ENCODE measurements at places on chromosomes 4 and X.

DNA sequence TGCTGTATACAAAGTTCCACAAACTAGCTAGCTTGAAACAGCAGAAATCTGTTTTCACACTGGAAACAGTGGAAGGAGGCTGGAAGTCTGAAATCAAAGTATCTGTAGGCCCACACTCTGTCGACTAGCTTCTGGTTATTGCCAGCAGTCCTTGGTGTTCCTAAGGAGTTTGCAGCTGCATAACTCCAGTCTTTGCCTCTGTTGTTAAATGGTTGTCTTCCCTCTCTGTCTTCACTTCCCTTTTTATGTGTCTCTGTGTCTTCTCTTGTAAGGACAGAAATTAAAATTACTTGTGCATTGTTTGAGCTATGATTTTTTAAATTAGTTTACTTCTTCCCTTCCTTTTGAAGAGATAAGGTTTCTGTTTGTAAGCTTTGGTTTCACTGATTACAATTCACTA lies 8.2 kb downstream of the MTHFD2L start:
- no peak for DNase-seq

DNA sequence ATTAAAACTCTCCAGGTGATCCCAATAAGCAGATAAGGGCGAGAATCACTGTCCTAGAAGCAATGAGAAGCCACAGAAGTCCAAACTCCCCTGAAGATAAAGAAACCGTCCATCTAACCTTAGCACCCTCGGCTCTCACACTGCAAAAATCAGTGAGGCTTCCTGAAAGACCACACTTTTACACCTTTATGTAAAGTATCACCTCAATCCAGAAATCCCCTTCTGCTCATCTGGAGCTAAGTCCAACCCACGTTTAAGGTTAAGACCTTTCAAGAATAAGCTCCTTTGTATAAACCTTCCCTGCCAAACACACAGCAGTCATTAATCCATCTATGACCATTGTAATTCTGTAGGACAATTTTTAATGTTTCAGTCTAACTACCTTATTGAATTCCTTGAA lies 41.7 kb downstream of the LIN54 start:
- DNase-seq, result no peak

GRCh38 chr4:109682875-109683274 lies 20.4 kb downstream of the CASP6 start:
- DNase-seq, result no peak

- peak; percentile 12 for DNase-seq
Observed at GRCh38 chr4:78720994-78721677, 55.0 kb upstream of the BMP2K start.

DNA sequence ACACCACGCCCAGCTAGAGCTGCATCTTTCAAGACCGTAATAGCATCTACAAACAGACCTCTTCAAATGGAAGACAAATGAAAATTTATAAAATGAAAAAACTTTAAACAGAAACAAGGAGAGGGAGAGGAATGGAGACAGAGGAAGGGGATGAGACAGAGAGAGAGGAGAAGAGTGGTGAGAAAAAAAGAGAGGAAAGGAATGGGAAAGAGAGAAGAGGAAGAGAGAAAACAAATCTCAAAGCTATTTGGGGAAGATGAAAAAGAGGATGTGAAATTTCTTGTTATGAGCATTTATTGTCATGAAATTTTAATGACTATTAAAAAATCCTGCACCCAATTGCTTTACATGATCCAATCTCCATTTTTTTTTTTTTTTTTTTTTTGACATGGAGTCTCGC lies 726.9 kb downstream of the GRID2 start:
- no peak for DNase-seq

DNA sequence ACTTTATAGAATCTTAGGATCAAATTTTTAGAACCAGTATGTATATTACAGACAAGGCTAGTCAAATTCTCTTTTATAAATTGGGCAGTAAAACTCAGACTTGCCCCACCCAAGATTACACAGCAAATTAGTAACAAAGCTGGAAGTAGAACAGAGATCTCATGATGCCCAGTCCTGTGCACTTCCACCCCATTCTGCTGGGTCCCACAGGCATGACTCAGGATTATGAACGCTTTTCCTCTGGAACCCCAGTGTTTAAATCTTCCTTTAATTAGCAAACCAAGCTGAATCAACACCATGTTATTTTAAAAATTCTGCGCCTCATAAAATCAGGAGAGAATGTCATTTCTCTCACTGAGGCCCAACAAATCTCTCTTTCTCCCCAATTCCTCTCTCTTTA lies 1.5 kb upstream of the IL13RA2 start:
- DNase-seq, result no peak

GRCh38 chr4:137960371-137961050 lies 281.6 kb downstream of the SLC7A11 start:
- DNase-seq, result no peak

DNA sequence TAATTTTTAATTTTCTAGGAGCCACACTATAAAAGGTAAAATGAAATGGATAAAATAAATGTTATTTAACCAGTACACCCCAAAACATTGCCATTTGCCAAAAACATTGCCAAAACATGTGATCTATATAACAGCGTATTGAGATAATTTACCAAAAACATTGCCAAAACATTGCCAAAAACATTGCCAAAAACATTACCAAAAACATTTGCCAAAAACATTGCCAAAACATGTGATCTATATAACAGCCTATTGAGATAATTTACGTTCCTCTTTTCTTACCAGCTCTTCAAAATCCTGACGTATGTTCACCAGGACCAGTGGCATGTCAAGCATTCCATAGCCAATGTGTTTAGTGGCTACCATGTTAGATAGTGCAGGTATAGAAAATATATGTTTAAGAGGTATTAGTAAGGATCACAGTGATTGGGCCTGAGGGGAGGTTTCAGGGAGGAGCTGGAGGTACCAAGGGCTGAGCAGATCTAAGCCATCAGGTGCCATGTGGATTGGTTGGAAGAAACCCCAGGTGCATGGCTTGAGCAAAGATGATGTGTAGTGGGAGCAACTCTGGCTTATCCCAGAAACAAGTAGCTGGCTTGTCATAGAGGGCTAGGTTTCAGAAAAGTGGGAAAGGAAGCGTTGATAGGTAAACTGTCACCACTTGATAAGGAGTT lies 42.6 kb downstream of the RAPGEF2 start:
- no peak for DNase-seq

All from CD4-positive, alpha-beta T cell treated with Interleukin-2 at 100 ng/mL for 4 hours (primary cell).